Breast epithelium (tissue), 4 donors: ENCODE measurements at places on chromosomes 5 and 9. TPM values are rescaled to one million over a fixed set of nuclear protein-coding genes. Genes with fewer than 3 reads are reported as not detected.

- DNase-seq = no peak
Measured at GRCh38 chr5:111197523-111197922, 26.7 kb upstream of the CAMK4 start.

DNA sequence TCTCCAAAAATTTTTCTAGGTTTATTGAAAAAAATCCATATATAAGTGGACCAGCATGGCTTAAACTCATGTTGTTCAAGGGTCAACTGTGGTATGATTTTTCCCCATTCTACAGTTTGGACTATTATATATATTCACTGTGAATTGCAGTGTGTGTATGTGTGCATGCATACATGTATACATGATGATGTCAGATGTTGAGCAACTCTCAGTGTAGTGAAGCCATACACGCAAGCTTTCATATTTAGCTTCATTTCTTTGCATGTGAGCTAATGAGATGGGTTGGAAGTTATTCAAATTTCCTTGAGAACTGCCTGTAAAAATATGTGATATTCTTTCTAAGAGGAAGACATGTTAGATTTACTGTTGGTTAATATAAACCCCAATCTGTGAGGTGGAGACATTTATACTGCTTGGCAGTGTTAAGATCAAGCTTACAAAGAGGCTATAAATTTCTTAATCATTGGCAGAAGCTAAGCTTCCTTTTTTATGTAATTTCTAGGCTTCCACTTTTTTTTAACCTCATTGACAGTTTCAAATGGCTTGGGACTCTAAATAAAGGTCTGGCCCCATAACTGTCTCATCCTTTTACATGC is 134.8 kb downstream of the GABRG2 start:
- no peak for DNase-seq

Gene MYO10
- total RNA-seq = 8.6 TPM

- DNase-seq = no peak
Measured at GRCh38 chr9:13478639-13479038, 199.1 kb upstream of the MPDZ start.

- no peak for DNase-seq
Measured at GRCh38 chr5:6488021-6488420, 39.4 kb downstream of the UBE2QL1 start.

Gene TAL2
- not detected for total RNA-seq

DNA sequence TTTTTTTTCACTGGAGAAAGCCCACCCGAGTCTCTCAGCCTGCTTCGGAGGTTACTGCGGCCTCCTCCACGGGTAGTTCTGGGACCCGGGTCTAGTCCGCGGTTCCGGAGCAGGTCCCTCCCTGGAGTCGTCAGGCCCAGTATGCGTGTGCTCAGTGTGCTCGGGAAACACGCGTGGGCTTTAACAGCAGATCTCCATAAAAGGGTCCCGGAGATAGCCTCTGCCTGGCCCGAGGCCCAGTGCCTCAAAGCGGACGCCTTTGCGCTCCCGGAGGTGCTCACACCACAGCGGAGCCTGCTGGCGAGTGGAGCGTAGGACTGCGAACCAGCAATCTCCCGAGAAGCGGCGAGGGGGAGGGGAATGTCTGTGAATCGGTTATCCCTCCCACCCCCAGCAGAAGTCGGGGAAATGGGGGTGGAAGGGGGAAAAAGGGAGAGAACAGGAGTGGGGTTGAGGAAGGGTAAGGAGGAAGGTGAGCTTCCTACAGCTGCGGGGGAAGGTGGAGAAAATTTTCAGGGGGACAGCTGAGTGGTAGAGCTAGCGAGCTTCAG is 28.7 kb downstream of the CDKN2A start:
- DNase-seq = no peak

Gene CATSPER3
- 0.32 TPM for total RNA-seq

Gene FAT2
- total RNA-seq = 5.4 TPM

- DNase-seq = no peak
Measured at GRCh38 chr9:137458194-137459151, 661 bp downstream of the NSMF start.

- no peak for DNase-seq
Measured at GRCh38 chr5:133780619-133781280, 168.4 kb upstream of the FSTL4 start.

DNA sequence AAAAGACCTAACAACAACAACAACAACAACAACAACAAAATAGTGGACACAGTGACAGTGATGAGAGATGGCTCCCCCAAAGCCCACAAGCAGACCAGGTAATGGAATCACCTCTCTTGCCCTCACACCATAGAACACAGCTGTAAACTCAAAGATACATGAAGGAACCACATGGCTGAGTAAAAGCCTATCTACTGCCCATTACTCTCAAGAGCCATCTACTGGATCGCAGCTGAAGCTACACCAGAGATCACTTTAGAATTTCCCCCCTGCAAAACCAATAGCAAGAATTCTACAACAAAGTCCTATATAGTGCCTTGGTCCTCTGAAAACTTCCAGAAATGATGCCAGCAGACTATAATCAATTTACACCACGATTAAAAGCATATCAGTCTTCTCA is 1537.6 kb upstream of the CDH9 start:
- no peak for DNase-seq

- DNase-seq = no peak
Measured at GRCh38 chr9:81053298-81054025, 635.9 kb downstream of the TLE1 start.

DNA sequence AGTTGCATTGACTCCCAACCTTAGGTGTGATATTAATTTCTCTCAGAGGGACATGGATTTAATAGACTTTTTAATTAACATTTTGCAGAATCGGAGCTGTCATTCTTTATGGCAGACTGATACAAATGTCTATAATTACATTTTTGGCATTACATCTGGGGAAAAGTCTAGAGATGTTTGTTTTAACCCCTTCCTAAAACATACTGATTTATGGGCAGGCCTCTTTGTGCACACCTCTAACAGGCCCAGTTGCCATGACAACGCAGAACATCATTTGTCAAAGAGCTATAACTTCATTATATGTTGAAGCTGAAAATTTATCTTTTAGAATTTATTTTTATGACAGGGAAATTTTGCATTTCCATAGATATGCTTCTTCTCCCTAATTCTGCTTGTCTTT is 158.5 kb downstream of the NTRK2 start:
- DNase-seq = no peak

Gene ARHGEF37
- 54.4 TPM for total RNA-seq

GRCh38 chr5:8700671-8701070 is 831.7 kb downstream of the MTRR start:
- DNase-seq = no peak

DNA sequence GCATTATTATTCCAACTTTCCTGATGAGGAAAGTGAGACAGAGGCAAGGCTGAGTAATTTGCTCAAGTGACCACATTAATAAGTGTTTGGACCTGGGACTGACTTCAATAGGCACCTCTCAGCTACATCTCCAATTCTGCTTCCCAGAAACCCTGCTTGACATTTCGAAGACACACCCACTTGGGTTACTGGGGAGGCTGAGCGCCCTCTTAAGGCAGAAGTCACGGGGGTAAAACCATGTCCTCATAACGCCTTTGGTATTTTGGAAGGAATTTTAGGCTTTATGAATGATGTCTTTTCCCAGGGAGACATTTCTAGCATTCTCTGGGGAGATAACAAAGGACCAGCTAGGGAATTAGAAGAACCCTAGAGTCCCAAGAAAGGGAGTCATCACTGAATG is 53.3 kb downstream of the TRPC7 start:
- no peak for DNase-seq

- no peak for DNase-seq
Measured at GRCh38 chr5:28810751-28811136, 1772.4 kb upstream of the CDH9 start.

Gene CD274
- total RNA-seq = 2.9 TPM

- DNase-seq = no peak
Measured at GRCh38 chr9:97742545-97742944, 45.4 kb upstream of the XPA start.

DNA sequence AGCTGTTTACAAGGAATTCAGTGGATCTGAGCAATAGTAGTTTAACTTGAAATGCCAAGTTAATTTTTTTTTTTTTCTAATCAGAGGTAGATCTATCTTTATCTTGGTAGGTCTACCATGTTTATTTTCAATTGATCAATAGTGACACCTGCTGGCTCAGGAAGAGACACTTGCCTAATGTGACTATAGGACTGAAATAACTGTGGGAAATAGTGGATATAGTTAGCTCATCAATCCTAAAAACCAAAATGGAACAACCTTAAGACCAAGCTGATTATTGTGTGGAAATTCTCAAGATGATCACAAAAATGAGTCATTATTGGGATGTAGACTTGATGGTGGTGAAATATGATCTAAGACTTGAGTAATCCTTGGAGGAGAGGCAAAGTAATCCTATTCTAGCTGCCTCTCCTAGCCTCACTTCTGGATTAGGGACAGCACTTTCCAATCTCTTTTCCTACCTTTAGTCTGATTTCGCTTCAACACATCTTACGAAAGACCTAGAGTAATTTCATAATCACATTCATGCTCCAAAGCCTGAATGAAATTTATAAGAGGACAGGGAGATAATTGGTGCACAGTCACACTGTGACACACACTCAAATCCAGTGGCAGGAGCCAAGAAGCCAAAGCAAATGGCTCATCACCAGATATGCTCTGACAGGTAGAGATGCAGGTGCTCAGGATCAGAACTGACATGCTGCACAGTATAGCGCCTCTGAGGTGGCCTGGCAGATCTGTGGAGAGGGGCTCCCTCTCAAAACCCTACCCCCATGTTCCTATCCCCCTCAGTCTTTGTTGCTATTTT is 156.3 kb downstream of the HMHB1 start:
- DNase-seq = no peak

DNA sequence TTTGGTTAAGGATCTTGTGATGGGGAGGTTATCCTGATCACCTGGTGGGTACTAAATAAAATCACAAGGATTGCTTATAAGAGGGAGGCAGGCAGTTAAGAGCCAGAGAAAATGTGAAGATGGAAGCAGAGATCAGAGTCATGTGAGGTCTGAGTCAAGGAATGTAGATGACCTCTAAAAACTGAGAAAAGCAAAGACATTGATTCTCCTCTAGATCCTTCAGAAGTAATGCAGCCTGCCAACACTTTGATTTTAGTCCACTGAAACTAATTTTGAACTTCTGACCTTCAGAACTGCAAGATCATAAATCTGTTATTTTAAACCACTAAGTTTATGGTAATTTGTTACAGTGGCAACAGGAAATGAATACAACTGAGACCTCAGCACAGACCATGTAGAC is 499.0 kb downstream of the GADD45G start:
- no peak for DNase-seq

- no peak for DNase-seq
Measured at GRCh38 chr9:82206490-82206889, 217.9 kb downstream of the SPATA31D1 start.

Gene TOR2A
- 16.7 TPM for total RNA-seq

DNA sequence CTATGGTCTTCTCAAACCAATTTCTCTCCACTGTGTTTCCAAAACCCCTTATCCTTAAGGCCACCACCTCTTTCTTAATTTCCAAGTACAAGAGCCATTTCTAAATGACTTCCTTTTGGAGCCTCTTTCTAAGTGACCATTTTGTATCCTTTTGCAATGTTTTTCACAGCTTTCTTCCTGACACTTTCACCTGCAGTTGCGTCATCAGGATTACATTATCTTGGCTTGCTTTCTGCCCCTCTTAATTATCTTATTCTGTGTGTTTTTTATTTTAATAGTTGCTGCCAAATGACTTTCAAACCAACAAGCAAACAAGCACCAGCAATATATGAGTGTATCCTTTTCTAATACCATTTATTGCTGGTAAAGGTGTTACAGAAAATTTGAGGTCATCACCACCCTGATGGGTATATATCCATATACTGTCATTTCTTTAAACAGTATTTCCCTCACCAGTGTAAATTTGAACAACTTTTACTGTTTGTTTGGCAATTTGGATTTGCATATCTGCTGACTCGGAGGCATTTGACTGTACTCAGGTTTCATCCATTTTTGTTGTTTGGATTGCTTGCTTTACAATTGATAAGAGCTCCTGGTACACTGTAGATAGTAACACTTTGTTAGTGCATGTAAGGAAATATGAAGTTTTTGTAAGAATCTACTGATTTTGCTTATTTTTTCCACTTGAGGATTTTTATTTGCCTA is 5.4 kb upstream of the ANXA1 start:
- DNase-seq = no peak

Gene MARVELD2
- 0.32 TPM for total RNA-seq

GRCh38 chr5:159422361-159422760 is 92.1 kb upstream of the IL12B start:
- DNase-seq = no peak

Gene PAPPA
- 3.4 TPM for total RNA-seq

GRCh38 chr5:124645396-124645795 is 101.0 kb downstream of the ZNF608 start:
- no peak for DNase-seq

DNA sequence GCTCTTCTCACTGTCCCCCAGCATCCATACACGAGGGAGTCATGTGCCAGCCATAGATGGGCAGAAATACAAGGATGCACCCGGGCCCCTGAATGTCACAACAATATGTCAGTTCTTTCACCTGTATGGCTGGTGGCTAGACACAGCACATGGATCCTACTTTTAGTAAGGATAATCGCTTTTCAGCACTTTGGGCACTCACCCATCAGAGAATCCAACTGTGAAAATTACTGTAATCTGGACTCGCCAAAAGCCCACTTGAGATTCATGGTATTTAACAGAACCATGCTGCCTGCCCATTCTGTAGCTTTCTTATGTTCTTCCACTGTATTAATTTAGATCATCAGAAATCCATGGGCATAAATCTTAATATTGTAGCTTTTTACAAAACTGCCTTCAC is 124.8 kb downstream of the FRMD3 start:
- no peak for DNase-seq

Gene OBP2A
- total RNA-seq = not detected

Gene GPR151
- not detected for total RNA-seq

- no peak for DNase-seq
Measured at GRCh38 chr9:104527109-104527508, at the start of gene OR13C4. Gene OR13C4, minus strand, starts transcription at chr9:104527209. Its CDS starts 0 bp downstream, at chr9:104527209.

GRCh38 chr5:169125571-169125970 is 175.4 kb downstream of the SLIT3 start:
- DNase-seq = no peak

DNA sequence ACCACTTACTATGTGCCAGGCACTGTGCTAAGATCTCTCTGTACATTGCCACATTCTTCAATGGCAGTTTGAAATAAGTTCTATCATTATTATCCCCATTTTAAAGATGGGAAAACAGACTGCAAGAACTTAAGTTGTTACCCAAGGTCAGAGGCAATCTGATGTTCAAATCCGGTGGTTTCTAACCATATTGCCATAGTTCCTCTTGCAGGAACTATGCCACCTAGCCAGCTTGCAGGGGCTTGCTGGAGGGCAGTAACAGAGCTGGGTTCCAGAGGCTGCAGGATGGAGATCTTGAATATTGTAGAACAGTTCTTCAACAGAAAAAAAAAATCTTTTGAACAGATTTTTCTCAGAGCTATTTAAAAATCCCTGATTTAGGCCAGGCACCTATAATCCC is 71.8 kb upstream of the TNFAIP8 start:
- DNase-seq = no peak
